Activated CD8-positive, alpha-beta memory T cell treated with anti-CD3 and anti-CD28 coated beads for 1 hour (primary cell): ENCODE measurements at places on chromosomes 16 and 17.
A peak's percentile ranks its signal among the peaks of the same experiment; 100 is the strongest.

DNA sequence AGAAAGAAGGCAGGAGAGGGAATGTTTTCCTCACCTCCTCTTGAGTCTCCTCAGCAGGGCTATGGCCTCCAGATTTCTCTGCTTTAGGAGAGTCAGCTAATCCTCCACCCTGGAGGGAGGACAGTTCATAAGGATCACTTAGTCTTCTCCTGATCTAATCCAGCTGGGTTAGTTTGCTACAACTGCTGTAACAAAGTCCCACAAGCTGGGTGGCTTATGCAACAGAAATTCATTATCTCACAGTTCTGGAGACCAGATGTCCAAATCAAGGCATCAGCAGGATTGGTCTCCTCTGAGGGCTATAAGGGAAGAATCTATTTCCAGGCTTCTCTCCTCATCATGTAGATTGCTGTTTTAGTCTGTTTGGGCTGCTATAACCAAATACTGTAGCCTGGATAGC, 40.6 kb upstream of the XYLT1 start:
- DNase-seq: no peak

DNA sequence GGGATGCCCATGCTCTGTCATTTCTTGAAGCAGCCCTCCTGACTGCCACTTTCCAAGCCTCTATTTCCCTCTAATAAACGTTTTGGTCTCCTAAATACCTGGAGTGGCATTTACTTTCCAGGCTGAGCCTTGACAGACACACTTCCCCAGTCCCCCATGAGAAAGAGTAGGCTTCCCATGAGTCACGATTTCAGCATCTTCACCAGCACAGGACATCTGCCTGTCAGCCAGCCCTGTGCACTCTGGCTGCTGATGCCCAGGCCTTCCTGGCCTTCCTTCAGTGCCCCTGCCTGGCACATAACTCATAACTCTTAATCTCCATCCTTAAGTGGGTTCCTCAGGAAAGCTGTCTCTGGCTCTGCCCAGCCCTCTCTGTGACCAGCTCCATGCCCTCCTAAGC, 30.8 kb upstream of the GAS7 start:
- no peak for DNase-seq

GRCh38 chr16:50061326-50061725, 4.4 kb upstream of the HEATR3 start:
- no peak for DNase-seq

- DNase-seq: no peak
These were observed 23.5 kb downstream of the MYO19 start for GRCh38 chr17:36511216-36511615.

- no peak for DNase-seq
These were observed 93.3 kb downstream of the ASIC2 start for GRCh38 chr17:33199571-33200510.

- no peak for DNase-seq
These were observed 22.8 kb downstream of the ITGB3 start for GRCh38 chr17:47276444-47276843.

DNA sequence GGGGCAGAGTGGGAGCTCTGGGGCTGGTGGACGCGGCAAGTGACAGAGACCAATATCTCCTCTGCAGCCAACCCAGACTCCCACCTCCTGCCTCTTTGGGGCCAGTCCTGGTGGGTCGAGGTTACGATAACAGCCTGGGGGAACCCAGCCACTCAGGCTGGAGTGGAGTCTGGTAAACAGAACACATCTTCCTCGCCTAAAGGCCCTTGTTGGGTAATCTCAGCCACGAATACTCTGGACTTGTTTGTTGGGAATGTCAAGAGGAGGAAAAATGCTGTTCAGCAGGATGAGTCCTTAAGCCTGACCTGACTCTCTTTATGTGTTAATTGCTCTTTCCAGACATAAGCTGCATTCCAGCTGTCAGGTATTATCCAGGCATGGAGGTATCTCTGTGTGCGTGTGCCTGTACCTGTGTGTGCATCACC, 8.0 kb upstream of the SPNS2 start:
- DNase-seq: no peak

- DNase-seq: no peak
These were observed 19.9 kb downstream of the TBX2 start for GRCh38 chr17:61419496-61420046.

DNA sequence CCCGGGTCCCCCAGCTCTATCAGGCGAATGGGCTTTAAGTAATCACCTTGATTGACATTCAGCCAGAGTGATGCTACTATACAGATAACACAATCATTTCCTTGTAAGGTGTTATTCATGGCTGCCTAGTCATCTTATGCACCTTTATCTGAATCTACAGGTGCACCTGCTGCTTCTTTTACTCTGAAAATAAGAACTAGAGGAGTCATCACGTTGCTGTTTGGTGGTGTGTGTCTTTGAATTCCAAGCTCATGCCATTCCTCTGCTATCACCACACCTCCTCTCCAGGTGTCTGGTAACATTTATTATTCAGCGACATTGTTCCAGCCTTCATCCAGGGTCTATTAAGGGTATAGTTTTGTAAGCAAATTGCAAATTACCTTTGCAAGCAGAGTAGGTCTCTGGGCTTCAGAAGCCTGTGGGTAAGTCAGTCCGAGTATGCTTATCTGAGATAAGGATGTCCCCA, 51.9 kb downstream of the NOS2 start:
- DNase-seq: no peak

DNA sequence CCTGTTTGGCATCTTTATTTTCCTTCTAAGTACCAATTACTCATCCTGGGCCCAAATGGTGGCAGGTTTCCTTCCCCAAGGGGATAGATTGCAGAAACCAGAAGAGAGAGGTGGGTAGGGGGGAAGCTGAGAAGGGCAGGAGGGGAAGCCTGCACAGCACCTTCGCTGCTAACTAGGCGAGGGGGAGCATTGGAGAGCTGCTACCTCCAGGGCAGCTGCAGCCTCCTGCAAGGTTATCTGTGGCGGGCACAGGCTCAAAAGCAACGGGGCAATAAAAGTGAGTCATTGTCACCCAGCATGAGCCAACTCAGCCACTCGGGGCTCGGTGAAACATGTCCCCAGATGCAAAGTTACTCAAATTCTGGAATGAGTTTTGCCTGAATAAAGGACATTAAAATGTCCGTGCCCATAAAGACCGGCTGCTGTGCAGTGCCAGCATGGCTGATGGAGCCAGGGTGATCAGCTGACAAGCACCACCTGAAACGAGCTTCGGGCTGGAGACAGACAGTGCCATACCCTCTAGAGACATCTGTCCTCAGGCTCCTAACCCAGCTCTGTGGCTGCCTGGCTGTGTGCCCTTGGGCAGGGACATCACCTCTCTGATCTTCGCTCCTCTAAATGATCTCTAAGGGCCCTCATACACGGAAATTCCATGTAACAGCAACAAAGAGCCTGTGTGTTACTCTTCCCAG, 68.1 kb upstream of the GRIN2A start:
- no peak for DNase-seq

DNA sequence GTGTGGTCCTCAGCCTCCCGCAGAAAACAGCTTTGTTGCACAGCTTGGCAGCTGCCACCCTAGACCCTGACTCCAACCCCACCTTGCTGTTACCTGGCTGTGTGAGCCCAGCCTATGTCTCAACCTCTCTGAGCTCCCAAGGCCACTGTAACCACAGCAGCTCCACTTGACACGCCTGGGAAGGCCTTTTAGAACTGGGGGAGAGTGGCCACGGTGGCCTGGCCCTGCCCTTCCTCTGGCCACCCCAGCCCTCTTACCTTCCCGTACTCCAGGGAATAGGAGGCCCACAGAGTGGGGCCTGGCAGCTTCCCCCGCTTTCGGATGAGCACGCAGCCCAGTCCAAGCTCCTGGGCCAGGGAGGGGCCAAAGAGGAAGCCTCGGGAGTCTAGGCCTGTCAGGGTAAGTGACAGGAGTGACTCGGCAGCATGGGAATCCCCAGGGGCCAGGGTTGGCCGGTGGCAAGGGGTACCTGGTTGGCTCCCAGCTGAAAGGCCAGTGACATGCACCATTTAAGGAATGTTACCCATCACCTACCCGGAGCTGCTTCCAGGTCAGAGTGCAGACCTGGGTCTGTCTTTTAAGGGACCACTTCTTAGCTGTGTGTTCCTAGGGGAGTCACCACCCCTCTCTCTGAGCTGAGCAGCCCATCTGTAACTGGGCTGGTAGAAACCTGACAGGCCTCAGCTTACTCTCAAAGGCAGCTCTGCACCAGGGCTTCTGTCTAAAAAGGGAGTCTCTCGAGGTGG, 1.4 kb downstream of the APRT start:
- no peak for DNase-seq

DNA sequence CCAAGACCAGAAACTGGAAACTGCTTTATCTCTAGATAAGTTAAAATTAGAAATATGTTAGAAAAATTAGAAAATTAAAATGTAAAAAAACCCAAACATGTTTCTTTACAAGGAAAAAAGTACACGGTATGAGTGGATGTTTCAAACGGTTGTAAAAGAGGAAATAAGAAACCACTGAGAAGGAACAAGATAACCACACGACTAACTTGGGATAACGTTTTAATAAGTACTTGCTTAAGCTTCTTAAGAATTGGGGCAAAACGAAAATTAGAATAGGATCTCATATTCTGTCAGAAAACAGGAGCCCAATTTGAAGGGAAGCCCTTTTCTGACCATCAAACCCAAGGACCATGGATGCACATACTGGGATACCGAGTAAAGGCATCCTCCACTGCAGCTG, 31.0 kb downstream of the MBTPS1 start:
- no peak for DNase-seq

- DNase-seq: no peak
These were observed 2.4 kb downstream of the AMFR start for GRCh38 chr16:56422896-56423441.

DNA sequence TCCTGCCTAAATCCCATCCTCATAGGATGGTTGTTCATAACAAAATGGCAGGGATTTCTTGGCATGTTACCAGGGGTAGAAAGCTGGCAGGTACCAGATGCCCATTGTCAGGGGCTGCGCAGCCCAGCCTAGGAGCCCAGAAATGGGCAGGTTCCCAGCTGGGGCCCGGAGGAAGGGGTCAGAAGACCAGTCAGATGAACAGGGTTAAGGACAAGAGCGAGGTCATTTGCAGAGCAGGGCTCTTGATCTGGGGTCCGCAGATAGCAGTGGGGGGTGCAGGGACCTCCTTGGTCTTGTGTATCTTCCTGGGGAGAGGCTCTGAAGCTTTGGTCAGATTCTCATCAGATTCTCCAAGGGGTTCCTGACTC, 52.3 kb upstream of the CDC42EP4 start:
- DNase-seq: no peak

- no peak for DNase-seq
These were observed 15.7 kb downstream of the USP43 start for GRCh38 chr17:9661027-9661426.

GRCh38 chr16:77549876-77550275, 115.0 kb upstream of the ADAMTS18 start:
- DNase-seq: no peak

DNA sequence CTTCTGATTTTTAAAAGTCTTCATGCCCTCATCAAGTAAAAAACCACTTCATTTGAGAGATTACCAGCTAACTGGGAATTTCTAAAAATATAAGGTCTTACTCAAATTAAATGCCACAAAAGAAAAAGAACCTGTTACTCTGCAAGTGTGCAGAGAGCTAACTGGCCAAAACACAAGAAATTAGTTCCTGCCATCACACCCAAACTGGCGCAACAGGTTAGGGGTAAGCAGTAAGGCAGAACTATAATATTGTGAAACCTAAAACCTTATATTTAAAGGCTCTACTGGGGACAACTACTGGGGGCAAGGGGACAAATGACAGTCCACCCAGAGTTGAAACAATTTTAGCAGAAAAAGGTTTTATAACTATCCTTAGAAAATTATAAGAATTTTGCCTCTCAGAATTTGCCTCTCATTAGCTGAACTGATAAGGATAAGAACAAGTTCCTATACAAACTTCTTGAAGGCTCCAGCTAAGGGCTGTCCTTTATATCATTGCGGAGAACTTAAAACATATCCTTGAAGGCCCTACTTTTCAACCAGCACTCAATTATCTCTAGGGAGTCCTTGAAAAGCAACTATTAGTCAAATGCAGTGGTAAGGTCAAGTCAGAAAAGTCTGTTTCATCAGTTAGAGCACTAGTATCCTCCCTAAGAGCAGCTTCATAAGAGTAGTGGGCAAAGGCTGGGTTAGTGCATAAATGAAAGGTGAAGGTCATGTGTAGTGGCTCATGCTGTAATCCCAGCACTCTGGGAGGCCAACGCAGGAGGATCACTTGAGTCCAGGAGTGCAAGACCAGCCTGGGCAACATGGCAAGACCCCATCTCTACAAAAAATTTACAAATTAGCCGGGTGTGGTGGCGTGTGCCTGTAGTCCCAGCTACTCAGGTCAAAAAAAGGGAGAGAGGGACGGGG, 31.5 kb downstream of the SMURF2 start:
- DNase-seq: no peak

- DNase-seq: no peak
These were observed at the start of gene GSG1L for GRCh38 chr16:28063591-28064061. Gene GSG1L (minus strand): TSS chr16:28063714. CDS start chr16:28063424, 290 bp downstream.

GRCh38 chr17:43373356-43373755, 25.4 kb upstream of the ARL4D start:
- no peak for DNase-seq

- DNase-seq: no peak
These were observed 78.5 kb upstream of the CLEC3A start for GRCh38 chr16:77943801-77944200.

GRCh38 chr17:57988301-57989250, 522 bp upstream of the VEZF1 start:
- DNase-seq: peak; percentile 57

DNA sequence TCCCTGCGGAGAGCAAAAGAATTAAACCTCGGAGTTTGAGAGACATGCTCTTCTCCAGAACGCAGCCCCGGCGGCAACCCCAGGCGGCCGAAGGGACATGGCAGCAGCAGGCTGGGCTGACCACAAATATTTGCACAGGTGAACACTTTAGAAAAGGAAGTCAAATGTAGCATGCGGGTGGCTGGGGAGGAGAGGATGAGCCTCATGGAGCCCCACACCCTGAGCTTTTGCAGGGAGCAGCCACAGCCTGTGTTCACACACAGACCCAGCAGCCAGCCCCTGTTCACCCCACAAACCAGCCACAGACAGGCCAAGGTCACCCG, 17.8 kb downstream of the HS3ST6 start:
- no peak for DNase-seq

- peak; percentile 13 for DNase-seq
These were observed 5.8 kb upstream of the ZNF23 start for GRCh38 chr16:71467810-71468209.

- no peak for DNase-seq
These were observed 5.2 kb downstream of the PRSS53 start for GRCh38 chr16:31083556-31083955.

GRCh38 chr17:78735832-78736525, 46.1 kb downstream of the CYTH1 start:
- no peak for DNase-seq
